ENCODE measurements at places on chromosomes 5 and 9.

GRCh38 chr9:91730806-91731205, 219.2 kb downstream of the ROR2 start:
- no peak for DNase-seq

- no peak for DNase-seq
Measured at GRCh38 chr5:80871541-80871961, 88.6 kb upstream of the RASGRF2 start.

DNA sequence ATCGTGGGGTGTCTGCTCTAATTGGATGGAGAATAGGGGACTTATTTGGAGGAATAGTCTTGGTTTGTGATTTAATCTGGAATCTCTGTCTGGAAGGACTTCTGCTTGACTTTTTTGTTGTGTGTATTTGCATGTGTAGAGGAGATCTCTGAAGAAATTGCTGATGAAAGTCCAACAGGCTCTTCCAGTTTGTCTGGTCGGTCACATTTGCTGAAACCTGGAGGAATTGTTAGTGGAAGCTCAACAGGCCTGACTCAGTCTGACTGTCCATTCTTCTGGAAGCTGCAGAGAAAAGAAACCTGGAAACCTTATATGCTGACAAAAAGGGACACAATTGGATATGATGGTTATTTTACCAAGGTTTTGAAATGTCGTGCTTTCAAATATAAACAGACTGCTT, 33.4 kb upstream of the TENT2 start:
- DNase-seq = no peak

- peak; percentile 40 for DNase-seq
Measured at GRCh38 chr5:10046676-10047075, 203.0 kb downstream of the ATPSCKMT start.

- DNase-seq = no peak
Measured at GRCh38 chr5:139058121-139058520, 140.0 kb downstream of the SIL1 start.

GRCh38 chr5:68544648-68545552, 329.3 kb downstream of the PIK3R1 start:
- DNase-seq = no peak

- peak; percentile 58 for DNase-seq
Measured at GRCh38 chr5:170747851-170748250, 35.7 kb upstream of the GABRP start.

DNA sequence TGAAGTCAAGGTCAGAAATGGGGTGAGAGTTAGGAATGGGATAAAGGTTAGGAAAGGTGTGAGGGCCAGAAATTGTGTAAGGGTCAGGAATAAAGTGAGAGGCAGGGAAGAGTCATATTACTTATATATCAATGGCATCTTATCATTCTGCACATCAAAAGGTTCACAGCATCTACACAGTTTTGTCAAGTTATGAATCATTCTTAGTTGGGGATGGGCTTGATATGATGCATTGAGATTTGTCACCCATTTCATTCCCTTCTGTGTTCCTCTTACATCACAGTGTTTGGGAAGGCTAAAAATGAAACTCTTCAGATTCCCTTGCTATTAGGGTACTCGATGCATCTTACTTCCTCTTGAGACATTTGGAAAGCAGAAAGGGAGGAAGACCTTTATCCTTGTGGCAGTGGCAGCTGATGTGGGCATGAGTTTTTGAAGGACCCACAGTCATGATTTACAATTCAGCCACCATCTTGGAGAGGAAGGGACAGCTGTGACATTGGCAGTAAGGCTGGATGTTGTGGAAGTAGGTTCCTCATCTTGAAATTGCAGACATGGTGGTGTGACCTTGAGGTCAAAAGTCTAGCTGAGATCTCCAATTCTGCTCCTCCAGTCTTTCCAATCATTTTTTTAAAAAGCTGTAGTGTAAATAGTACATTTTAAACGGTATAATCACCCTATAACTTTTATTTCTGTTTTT, 24.2 kb upstream of the NPR3 start:
- DNase-seq = no peak

DNA sequence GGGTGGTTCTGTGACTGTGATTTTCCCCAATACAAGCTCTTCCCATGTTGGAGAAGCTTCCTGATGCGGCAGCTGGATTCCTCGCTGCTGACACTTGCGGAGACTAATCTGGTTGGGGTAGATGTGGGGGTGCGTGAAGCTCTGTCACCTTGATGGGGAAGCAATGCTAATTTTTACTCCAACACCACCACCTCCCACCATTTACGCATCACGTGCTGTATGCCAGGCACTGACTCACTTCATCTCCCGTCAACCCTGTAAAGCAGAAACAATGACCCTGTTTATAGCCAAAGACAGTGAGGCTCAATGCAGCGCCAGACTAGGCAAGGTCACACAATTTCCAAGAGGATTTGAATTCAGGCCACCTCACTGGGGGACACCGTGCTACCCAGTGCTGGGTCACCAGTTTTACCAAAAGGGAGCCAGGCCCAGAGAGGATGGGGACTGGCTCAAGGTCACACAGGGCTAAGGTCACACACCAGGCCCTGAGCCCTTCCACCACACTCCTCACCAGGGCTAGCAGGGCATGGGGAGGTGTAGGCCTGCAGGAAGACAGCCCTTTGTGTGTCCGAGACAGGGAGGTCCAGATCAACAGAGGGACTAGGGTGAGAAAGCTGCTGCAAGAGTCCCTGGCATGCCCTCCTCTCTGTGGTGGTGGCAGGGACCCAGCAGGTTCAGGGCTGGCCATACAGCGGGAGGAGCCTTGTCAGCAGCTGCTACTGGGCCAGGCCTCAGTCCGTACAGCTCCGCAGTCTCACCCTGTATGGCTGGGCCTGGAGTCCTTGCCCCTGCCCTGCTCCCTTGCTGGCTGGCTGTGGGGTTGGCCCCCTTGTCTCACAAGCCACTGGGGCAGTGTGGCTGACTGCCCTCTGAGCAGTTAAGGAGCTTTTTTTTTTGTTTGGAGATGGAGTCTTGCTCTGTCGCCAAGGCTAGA, 3.3 kb downstream of the STKLD1 start:
- DNase-seq = no peak

DNA sequence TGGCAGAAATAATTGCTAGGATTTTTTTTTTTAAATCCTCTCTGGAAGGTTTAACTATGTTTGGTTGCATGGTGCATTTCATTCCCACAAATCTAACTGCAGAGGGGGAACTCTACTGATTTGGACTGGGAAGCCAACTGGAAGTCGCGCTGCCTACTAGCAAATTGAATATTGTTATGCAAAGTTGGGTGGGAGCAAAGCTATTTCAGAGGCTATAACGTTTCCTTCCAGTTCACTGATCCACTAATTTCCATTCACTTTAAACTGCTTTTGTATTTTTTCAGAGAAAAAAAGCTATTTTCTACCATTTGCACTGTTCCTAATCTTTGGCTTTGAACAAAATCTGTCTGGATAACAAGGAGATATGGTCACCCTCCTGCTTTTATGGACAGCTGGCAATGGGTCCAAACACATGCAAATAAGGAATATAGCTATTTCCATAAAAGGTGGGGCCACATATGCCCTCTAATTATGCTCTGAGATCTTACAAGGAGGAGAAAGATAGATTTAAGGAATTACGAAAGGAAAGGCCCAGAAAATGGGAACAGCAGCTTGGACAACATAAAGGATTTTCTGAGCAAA, 40.1 kb downstream of the MACIR start:
- no peak for DNase-seq

GRCh38 chr9:135924628-135925338, 17.4 kb upstream of the CAMSAP1 start:
- DNase-seq = peak; percentile 55

- DNase-seq = no peak
Measured at GRCh38 chr5:124871303-124871702, 124.9 kb upstream of the ZNF608 start.

DNA sequence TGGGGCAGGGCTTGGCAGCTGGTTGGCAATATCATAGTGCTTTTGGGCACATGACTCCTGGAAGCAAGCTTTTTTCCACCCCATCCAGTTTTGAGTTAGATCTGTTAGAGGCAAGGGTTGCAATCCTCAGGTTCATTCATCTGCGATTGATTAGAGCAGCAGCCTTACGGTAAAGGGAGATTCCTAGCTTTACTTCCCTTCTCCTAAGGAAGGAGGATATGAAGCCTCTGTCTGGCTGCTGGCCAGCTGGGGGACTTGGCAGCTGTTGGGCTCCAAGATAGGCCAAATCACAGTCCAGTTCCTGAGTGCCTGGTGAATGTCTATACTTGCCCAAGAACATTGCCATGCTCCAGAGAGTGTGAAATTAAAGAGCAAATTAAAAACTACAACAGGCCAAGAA, 113.4 kb upstream of the CCNH start:
- DNase-seq = no peak

DNA sequence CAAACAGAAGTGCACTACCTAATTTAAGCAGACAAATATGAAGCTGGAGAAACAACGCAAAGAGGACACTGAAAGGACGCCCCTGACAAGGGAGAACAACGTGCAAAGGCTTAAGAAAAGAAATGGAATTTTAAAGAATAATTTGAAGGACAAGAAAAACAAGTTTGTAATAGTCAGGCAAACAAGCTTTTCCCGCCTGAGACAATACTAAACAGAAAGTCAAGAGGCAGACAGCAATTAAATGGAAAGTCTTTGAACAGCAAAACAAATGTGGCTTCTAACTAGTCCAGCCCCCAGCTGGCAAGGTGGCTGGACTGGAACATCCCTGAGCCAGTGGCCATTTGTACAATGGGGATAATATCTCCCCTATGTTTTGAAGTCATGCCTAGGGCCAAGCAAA, 63.3 kb downstream of the SIL1 start:
- DNase-seq = no peak

GRCh38 chr9:124834591-124834990, 18.7 kb upstream of the WDR38 start:
- no peak for DNase-seq

GRCh38 chr9:100587375-100587774, 9.5 kb downstream of the CAVIN4 start:
- DNase-seq = no peak

- no peak for DNase-seq
Measured at GRCh38 chr5:124283031-124283430, 463.4 kb downstream of the ZNF608 start.

DNA sequence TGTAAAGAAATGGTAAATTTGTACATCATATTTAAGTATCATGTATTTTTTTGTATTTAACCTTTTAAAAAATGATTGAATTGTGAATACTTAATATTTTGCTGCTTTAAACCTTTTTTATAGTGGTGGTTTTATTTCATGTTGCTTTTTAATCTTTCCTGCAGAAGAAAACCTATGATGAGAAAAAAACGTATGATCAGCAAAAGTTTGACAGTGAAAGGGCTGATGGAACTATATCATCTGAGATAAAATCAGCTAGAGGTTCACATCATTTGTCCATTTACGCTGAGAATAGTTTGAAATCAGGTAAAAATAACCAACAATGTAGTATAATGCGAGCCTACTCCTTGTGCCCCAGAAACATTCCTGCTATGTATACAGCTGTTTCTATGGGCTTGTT, 7.4 kb downstream of the SECISBP2 start:
- no peak for DNase-seq

DNA sequence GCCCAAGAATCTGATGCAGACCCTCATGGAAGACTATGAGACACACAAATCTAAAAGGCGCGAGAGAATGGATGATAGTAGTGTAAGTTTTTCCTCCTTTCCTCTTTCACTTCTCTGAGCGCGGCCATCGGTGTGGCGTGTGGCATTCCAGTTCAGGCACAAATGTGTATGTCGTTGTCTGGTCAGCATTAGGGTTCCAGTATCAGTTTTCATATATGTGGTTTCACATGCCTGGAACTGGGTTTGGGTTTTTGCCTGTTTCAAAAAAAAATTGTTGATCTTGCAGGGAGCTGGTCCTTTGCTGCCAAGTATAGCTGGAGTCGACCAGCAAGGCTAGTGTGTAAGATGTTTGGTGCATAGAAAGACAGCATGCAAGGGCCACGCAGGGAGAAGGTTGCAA, 51.5 kb downstream of the C9orf152 start:
- no peak for DNase-seq

GRCh38 chr9:107742531-107743309, 253.2 kb upstream of the KLF4 start:
- DNase-seq = no peak

DNA sequence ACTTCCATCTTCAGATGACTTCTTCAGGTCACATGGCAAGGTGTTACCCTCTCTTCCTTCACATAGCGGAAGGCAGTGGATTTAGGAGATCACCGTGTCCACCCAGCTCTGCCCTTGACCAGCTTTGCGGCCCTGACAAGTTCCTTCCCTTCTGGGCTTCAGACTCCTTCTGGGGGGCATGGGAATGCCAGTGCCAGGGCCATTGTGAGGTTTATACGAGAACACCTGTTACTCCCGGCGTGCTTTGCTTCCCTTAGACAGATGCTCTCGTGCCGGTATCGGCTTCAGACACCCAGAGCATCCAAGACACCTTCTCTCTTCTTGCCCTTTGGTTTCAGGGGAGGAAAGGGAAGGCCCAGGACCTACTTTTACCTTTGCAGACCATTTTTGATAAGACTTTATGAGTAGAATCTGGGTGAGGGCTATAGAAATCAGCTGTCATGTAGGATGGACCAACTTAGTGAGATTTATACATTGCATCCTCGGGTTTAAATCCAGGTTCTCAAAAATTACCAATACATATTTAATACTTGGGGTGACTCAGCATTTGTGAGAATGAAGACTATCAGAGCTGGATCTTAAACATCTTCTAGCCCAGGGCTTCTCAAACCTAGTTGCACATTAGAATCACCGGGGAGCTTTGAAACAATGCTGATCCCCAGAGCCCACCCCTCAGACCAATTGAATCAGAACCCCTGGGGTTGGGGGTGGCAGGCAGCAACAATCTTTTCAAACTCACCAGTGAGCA, 138.2 kb downstream of the MVB12B start:
- no peak for DNase-seq

GRCh38 chr9:90054810-90055209, 450.0 kb downstream of the GADD45G start:
- no peak for DNase-seq

GRCh38 chr9:135519179-135519971, 1.9 kb upstream of the LCN1 start:
- DNase-seq = no peak

DNA sequence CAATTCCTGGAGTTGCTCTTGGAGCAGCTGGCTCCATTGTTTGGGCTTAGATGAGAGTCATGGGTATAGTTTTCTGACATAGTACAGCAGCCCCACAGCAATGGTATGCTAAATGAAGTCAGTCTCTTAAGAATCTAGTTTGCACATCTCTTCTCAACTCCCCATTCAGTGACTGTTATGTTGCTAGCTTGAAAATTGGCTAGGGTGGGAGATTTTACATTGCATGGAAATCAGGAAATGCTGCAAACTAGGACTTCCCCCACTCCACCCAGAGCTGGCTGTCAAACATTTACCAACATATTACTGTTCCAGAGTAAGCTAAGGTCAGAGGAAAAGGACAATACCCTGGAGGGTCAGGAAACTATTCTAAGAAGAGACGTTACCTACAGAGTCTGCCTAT, 17.6 kb upstream of the FCHO2 start:
- no peak for DNase-seq

- DNase-seq = no peak
Measured at GRCh38 chr5:121719255-121719654, 132.4 kb upstream of the FTMT start.

All from iPS-NIHi11 (cell line).